ENCODE measurements at places on chromosomes 11 and 22.

DNA sequence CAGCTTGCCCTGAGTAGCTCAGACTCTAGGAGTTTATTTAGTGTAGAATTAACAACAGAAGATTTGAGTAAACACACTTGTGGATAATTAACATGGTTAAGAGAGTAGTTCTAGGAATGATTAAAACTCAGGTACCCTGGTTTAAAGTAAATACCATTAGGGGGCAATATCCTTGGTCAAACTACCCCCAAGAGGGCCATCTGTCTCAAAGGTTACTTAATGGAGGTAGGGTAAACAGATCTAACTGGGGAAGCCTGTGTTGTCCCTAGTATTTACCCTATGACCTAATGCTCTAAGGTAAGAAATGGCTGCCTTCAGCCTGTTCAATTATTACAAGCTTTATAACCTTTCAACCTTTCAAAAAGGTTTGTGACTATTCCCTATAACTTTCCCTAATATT lies 10.6 kb upstream of the GLYATL1 start:
- DNase-seq = no peak

DNA sequence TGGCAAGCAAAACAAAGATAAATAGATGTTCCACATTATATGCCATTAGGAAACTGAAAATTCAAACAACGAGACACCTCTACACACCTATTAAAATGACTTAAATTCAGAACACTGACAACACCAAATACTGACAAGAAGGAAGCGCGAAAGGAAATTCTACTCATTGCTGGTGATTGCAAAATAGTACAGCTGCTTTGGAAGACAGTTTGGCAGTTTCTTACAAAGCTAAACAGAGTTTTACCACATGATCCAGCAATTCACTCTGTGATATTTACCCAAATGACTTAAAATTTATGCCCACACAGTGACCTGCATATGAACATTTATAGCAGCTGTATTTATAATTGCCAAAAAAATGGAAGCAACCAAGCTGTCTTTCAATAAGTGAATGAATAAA lies 232.6 kb downstream of the CASP12 start:
- DNase-seq = no peak

DNA sequence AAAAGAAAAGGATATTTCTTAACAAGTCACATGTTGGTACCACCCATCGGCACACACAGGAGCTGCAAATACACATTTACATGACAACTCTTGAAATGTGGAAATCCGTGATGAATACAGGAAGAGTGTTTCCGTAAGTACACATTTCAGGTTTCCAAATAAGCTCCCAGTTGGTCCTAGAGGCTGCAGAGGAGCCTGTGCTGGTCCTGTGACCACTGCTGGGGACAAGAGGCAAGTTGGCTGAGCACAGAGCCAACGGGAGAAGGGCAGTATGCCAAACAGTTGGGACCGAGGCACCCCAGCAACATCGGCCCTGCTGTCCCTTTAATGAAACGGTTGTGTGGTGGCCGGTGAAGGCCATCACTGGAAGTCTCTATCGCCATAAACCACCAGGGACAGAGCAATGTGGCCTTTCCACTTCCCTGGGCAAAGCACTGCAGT lies 38.5 kb upstream of the ARFGAP3 start:
- no peak for DNase-seq

- peak; percentile 95 for DNase-seq
These were observed 1.5 kb downstream of the PIK3IP1 start for GRCh38 chr22:31290494-31291471.

DNA sequence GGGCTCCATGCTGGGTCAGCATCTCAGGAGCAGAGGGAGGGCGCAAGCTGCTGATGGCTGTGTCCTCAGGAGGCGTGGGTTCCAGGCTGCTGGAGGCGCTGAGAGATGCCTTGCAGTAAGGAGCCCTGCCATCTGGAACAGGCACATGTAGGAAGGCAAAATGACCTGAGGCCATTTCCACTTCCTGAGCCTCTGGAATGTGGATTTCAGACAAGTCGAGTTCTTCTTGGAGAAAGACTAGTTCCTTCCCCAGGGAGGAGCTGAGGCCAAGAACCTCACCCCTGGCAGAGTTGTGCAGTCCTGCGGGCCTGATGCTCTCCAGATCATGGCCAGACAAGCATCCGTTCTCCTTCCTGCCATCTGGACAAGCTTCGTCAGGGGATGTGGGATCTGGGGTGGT lies 19.3 kb downstream of the HPS4 start:
- no peak for DNase-seq

DNA sequence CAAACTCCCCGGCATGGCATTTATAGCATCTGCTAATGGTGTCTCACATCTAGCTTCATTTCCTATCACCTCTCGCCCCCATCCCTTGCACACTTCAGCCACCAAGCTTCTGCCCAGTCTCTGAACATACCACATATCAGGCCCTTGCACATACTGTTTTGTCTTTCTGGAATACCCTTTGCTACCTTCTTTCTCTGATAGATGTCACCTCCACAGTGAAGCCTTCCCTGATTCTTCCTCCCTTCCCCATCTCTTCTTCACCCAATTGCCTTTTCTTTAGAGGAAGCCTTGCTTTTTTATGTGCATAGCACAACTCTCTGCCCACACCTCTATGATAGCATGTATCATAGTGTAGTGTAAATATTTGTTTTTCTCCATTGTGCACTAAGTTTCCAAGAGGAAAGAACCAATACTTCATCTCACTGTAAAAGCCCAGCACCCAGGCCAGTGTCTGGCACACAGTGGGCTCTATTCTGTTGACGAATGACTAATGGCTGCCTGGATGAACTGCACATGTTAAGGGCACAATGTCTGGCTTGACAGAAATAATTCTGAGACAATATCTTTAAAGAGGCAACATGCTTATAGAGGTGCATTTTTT lies 27.8 kb downstream of the P4HA3 start:
- DNase-seq = no peak

DNA sequence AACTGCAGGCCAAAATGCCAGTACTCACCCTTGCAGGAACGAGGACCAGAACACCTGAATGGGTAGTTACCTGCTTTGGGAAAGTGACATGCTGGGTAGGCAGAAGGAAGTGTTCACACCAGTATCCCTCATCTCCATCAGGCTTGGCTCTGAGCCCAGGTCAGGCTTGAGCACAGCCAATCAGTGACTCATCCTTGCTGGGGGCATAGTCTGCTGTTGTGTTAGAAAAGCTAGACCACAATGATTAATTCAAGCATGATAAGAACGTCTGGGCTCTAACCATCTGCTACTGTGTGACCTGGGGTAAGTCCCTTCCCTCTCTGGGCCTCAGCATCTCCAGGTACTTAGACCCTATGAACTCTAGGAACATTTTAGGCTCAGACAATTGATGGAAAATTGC lies 450.4 kb downstream of the MIAT start:
- DNase-seq = no peak

DNA sequence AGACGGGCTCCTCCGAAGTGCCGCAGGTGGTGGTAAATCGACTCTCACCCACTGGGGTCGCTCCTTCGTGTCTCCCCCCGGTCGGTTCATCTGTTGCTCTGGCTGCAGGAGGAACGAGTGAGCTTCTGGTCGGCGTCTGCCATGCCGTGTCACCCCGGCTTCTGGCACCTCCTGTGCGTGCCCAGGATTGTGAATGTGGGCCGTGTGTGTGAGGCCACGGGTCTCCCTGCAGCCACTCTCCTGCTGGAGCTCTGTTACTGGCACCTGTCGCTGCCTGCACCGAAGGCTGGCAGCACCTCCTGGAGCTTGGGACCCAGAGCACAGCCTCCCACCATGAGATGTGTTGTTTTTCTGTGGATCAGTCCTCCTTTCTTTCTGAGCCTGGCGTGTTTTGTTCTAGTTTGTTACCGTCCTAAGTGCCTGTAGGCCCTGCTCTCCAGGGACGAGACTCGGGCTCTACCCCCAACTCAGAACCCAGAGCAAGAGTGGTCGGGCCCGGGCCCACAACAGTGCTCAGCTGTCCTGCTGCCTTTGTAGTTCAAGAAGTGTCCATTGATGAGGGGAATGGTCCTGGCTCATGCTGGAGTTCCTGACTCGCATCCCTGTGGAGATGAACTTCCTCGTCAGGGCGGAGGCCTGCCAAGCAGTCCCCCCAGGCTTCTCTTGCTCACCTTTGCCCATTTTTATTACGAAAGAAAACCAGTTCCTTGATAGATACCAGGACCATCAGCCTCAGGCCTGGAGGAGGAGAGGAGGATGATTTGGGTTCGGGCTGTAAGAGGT lies 66.6 kb downstream of the MED15 start:
- DNase-seq = no peak

DNA sequence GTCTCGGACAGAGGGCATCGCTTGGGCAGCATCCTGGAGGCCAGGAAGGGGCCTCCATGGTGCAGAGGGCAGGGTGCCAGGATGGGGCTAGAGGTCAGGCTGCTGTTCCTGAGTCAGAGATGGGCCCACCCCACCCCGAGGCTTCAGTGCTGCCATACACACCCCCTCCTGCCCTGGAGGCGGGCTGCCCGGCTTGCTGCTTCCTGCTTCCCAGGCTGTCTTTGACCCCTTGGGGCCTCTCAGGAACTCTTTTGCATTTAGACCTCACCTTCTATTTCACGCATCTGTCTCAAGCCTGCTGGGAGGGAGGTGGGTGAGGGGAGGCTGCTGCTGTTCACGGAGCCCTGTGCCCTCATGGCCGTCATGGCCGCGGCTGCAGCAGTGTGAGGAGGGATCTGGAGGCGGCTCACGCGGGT lies 6.6 kb upstream of the GRAMD4 start:
- no peak for DNase-seq
